Activated T-helper 1 cell treated with anti-CD3 and anti-CD28 coated beads, Interleukin-12 subunit alpha, Interleukin-12 subunit beta, Interleukin-2, Interleukin-4 antibody, amounts not matched to agents 30 ng/mL and 10 ng/mL and 1 ng/mL, durations not matched to agents 14 hours and 24 hours and 36 hours (primary cell): ENCODE measurements at places on chromosomes 3 and 15.
A peak's percentile ranks its signal among the peaks of the same experiment; 100 is the strongest.

GRCh38 chr3:13371100-13372075 is 48.7 kb downstream of the NUP210 start:
- no peak for DNase-seq

- DNase-seq = no peak
Observed at GRCh38 chr3:132545471-132545870, 51.6 kb upstream of the ACKR4 start.

GRCh38 chr3:20136231-20136630 is 49.8 kb downstream of the SGO1 start:
- no peak for DNase-seq

GRCh38 chr3:21188459-21188858 is 562.6 kb downstream of the ZNF385D start:
- no peak for DNase-seq

DNA sequence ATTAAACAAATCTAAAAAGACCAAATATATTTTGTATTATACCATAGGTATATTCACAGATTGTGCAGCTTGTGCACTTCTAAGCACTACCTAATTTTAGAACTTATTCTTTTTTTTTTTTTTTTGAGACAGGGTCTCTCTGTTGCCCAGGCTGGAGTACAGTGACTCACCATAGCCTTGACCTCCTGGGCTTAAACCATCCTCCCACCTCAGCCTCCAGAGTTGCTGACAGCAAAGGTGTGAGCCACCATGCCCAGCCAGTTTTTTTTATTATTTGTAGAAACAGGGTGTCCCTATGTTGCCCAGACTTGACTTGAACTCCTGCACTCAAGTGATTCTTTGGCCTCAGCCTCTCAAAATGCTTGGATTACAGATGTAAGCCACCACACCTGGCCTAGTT is 11.9 kb upstream of the TKT start:
- no peak for DNase-seq

DNA sequence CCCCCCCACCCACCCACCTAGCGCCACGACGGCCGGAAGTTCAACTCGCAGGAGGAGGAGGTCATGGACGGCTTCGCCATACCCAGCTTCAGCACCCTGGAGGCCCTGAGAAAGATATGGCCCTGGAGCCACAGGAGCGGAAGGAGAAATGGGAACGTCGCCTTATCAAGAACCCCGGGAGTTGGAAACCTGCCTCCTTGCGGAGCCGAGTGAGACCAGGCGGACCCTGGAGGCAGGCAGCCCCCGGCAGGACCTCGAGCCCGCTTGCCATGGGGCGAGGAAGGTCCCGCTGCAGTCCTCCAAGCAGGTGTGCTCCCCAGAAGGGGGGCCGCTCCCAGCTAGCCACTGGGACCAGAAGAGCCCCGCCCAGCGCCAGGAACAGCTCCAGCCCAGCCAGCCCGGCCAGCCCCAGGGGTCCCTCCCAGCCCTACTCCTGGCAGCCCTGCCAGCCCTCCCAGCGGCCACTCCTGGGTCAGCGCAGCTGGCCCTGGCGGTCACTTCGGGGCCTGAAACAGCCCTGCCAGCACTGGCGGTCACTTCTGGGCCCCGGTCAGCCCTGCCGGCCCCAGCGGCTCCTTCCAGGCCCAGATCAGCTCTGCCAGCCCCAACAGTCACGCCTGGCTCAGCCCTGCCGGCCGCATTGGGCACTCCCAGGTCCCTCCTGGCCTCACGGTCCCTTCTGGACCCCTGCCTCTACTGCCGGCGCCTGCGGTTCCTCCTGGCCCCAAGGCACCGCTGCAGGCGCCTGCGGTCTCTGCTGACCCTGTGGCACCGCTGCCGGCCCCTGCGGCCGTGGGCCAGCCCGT is 10.3 kb upstream of the ROPN1B start:
- no peak for DNase-seq

- DNase-seq = peak; percentile 42
Observed at GRCh38 chr15:51162865-51163762, 68.4 kb upstream of the TNFAIP8L3 start.

GRCh38 chr3:130839813-130840212 is 54.1 kb upstream of the ATP2C1 start:
- DNase-seq = no peak

DNA sequence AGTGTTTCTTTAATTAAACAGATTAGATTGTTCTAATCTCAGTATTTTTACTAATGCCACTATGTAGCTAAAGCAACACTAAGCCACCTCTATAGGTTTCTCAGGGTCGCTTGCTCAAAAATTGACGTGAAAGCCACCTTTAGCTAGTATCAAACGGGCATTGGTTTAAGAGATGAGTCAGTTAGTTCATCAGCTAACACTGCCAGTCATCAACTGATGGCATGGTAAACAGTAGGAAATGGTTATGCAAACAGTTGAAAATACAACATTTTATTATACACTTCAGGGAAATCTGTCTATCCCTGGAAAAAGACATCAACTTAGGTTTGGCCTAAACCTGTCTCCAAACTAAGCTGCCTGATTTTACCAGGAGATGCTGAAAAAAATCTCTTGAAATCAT is 582.3 kb upstream of the NAALADL2 start:
- DNase-seq = no peak

- no peak for DNase-seq
Observed at GRCh38 chr3:48636149-48636655, 941 bp upstream of the SLC26A6 start.

DNA sequence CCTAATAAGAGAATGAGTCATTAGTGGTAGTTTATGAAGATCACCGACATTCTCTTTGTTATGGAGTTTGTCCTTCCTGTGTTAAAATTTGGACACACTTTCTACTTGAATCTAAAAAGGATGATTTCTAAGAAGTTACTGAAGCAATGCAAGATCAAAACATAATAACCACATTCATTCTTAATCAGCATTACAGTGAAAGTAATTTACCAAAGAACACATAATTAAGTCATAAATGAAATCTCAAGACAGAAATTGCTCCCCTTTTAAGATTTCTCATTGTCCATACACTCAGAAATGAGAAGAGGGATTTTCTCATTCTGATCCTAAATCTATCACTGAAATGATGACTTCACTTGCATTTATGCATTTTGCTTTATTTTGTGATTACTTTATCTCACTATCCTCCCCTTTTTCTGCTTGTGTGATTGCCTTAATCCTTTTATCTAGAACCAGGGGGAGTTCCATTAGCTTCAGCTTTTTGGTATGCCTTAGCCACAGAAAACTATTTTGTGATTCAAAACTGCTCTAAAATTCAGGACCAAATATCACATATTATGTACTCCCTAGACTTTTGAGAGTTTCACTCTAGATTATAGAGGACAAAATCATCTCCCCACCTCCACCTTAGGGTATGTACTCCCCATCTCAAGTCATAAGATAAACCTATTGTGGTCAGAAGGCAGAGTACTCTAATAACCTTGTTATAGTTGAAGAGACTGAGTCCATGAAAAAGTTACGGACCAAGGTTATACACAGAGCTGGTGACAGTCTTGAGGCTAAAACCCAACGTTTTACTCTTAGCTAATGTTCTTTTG is 817.6 kb upstream of the CFAP20DC start:
- DNase-seq = no peak

DNA sequence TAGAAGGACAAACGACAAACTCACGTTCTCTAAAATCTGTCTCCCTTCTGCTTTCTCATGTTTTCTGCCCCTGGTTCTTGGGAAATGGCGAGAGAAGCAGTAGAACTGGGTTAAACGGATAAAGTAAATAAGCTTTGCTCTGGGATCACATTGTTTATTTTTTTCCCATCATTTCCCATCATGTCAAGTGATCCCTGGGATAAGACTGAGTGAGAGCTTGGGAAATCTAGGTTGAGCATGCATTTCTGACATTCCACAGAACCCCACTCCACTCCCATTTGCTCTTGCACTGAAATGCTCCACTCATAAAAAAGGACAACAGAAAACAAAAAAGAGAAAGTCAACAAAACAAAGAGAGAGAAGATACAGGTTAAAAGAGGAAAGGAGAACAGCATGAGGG is 69.1 kb downstream of the SEMA6D start:
- no peak for DNase-seq

GRCh38 chr3:136671921-136672320 is 80.3 kb downstream of the STAG1 start:
- DNase-seq = no peak

GRCh38 chr3:197366301-197367044 is 68.1 kb upstream of the DLG1 start:
- DNase-seq = no peak

- no peak for DNase-seq
Observed at GRCh38 chr3:107833722-107834416, 257.0 kb downstream of the CD47 start.
